KBM-7 (cell line): ENCODE measurements at places on chromosomes 11 and 22.

- no peak for DNase-seq
These were observed 16.1 kb downstream of the RPL3 start for GRCh38 chr22:39303358-39303757.

GRCh38 chr22:29062286-29062821 is 723 bp upstream of the C22orf31 start:
- no peak for DNase-seq

- DNase-seq: peak; percentile 87
These were observed 80.7 kb upstream of the PPARA start for GRCh38 chr22:46069521-46070214.

GRCh38 chr22:25492841-25493734 is 71.4 kb upstream of the GRK3 start:
- DNase-seq: no peak

- DNase-seq: no peak
These were observed 536.8 kb downstream of the MIAT start for GRCh38 chr22:27194096-27194748.

DNA sequence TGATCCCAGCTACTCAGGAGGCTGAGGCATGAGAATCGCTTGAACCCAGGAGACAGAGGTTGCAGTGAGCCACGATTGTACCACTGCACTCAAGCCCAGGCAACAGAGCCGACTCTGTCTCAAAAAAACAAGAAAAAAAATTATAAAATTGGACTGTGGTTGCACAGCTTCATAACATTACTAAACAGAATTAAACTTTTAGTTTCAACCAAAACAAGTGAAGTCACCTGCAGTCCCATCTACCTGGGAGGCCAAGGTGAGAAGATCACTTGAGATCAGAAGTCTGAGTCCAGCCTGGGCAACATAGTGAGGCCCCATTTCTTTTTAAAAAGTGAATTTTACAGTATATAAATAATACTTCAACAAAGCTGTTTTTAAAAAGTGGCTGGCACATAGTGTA is 47.8 kb upstream of the CD5 start:
- no peak for DNase-seq

DNA sequence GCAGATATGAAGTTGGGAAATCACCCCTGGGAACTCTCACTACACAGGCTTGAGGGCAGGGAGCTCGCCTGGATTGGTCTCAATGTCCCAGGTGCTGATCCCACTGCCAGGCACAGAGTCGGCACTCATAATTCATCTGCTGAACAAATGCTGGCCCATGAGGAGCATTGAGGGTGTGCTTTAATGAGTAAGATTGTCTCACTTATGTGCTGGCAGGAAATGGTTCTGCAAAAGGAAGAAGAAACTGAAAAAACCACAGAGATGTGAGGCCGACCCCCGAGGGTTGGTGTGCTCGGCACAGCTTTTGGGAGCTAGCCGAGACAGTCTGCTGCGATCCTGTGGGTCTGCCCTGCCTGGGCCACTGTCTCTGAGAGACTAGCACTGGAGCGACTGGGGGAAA is 9.4 kb downstream of the PLAAT2 start:
- DNase-seq: peak; percentile 25

- DNase-seq: no peak
These were observed 181.5 kb upstream of the E2F8 start for GRCh38 chr11:19422276-19422675.

DNA sequence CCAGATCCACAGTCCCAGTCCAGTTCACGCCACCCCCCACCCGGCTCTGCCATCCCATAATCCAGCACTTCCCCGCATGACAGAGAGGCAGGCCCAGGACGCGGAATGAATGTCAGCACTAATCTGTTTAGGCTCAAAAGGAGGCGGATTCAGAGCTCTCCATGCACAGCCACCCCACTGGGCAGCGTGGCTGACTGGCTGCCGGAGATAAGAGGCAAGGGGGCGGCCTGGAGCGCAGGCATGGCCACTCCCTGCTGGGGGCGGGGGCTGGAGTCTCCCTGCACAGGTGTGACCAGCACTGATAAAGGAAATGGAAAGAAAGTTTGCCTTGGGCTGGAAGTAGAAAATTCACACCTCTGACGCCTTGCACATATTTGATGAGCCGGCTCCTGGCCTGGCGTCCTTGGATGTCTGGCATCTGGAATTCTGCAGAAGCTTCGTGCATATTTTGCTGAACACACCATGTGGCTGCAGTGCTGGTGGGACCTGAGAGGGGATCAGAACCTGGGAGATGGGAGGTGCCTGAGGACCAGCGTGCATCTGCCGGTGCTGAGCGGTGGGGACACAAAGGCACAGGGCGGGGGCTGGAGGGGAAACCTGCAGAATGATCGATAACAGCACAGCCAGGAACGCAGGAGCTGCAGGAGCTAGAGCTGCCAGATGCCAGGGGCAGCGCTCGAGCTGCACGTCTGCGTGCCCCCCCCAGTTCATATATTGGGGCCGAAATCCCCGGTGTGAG is 344.4 kb downstream of the CTTN start:
- DNase-seq: no peak

- DNase-seq: no peak
These were observed 4.4 kb downstream of the CACNA1I start for GRCh38 chr22:39574779-39575551.

DNA sequence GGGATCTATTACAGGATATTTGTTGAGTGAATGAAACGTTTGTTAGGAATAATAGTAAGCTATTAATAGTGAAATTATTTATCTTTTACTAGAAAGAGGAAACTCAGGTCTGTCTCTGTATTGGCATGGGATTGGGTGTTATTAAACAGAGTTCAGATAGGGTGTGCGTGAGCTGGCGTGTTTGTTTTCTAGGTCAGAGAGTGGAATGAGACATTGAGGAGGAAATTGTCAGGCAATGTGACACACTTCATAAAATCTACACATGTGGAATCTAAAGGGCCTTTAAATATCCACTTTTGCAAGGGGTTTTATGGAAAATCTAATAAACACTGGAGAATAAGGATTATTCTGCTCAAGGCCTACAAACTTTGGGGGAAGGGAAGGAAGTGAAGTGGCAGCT is 552.9 kb downstream of the NTM start:
- no peak for DNase-seq

DNA sequence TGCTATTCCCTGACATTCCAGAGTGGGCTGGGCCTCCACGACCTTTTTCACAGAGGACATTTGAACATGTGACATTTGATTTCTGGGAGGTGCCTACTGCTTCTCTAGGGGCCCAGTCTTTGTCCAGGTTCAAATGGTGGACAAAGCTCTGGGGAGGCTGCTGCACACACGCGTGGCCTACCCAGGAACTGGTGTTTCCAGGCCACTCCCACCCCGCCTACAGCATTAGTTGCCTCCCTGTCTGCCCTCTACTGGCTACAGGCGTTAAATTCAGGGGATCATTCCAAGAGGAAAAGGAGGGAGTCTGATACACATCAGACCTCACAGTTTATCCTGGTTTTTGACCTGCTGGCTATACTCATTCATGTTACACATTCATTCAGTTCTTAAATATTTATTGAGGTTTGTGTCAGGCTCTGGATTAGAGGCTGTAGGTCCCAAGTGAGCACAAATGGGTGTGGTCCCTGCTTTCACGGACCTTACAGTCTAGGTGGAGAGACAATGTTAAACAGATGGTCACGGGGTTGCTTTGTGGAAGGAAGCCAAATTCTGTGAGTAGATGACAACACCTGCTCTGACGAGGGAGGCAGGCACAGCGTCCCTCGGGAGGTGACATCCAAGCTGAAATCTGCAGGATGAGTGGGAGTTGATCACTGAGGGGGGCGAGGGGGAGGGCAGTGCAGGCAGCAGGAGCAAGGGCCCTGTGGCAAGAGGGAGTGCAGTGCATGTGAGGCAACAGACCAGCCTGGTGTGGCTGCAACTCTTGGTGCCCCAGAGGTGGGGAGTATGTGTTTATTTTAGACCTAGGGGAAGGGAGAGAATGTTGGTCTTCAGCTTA is 11.8 kb downstream of the TUB start:
- DNase-seq: peak; percentile 49

DNA sequence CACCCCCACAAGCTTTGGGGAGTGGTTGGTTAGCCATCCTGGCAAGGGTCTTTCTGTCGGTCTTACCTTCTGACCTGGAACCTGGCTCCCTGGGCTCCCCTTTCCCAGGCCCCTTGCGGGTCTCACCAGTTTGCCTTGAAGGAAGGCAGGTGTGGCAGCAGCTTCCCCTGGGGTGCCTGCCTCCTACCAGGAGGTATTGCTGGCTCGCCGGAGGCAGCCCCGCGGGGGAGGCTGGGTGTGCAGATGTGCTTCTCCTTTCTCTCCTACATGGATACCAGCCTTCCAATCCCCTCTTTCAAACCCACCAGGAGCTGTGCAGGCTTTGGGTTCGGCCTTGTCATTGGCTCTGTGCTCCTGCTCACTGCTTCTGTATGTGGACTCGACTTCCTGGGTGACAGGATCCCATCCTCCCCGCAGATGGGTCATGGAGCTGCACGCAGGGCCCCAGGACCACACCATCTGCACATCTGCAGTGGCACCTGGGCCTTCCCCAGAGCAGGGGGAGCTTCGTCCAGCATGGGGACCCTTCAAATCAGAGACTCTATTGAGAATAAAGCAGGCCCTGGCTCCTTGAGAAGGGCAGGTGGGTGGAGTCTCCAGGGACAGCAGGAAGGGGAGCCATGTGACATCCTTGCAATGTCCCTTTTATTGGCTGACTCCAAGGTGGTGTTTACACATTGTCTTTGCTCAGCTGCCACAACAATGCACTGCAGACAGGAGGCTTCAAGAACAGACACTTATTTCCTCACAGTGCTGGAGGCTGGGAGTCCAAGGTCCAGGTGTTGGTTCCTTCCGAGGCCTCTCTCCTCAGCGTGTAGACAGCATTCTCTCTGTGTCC is 592.0 kb downstream of the BRD1 start:
- DNase-seq: no peak

- DNase-seq: no peak
These were observed 2.2 kb downstream of the TMEM80 start for GRCh38 chr11:697811-698311.

GRCh38 chr11:71199226-71199820 is 53.1 kb downstream of the SHANK2 start:
- no peak for DNase-seq

DNA sequence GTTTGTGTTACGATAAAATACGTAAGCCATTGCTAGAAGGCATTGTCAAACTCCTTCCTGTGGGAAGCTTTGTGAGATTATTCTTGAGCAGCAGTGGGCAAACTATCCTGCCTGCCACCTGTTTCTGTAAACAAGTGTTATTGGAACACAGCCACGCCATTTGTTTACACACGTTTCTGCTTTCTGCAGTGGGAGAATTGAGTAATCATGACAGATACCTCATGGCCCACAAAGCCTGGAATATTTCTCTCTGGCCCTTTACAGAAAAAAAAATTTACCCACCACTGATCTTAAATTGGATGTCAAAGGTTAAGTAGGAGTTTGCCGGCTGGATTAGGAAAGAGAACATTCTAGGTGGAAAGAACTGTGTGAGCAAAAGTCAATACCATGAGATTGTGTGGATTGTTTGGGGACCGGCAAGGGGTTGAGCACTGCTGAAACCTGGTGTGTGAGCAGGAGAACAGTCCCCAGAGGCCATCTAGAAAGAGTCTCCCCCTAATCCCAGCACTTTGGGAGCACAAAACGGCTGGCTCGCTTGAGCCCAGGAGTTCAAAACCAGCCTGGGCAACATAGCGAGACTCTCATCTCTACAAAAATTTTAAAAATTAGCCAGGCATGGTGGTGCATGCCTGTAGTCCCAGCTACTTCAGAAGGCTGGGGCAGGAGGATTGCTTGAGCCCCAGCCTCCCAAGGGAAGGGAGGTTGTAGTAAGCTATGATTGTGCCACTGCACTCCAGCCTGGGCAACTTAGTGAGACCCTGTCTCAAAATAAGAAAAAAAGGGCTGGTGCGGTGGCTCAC is 6.0 kb upstream of the PLA2G6 start:
- no peak for DNase-seq

DNA sequence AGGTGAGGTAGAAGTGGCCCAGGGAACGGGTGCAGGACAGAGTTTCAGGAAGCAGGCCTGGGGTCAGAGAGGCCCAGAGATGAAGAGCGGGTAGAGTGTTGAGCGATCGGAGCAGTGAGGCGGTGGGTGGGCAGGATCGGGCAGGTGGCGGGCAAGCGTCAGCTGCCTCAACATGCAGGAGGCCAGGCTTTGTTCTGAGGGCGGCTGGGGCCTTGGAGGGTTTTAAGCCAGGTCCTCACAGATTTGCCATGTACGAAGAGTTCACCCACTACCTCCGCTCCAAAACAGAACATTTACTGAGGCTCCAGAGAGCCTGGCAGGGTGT is 29.4 kb downstream of the FLRT1 start:
- no peak for DNase-seq

DNA sequence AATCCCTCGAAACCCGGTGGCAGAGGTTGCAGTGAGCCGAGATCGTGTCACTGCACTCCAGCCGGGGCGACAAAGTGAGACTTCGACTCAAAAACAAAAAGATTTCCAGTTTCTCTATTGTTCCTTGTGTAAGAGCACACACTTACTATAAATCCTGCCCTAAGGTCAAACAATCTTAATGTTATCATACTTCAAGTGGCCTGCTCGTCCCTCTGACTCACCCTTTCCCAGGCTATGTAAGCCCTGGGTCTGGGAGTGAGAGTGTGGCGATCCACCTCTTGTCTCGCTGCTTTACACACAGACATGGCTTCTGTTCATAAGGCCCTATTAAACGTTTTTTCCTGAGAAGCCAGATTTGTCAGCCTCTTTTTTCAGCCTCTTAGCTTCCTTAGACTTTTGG is 24.4 kb upstream of the A4GALT start:
- no peak for DNase-seq

DNA sequence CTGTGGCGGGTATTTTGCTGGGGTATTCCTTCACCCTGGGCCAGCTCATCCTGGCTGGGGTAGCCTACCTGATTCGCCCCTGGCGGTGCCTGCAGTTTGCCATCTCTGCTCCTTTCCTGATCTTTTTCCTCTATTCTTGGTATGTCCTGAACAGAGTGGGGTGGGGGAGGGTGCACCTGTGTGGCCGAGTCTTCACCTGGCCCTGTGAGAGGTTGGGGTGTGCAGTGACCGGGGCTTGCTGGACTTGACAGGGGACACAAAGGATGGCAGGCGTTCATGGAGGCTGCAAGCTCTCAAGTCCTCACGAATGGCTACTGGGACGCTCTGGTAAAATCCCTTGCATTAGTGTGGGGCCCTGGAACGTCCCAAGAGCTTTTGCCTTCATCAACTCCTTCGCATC is 39.3 kb downstream of the CAPN1 start:
- no peak for DNase-seq
